Thoracic aorta (tissue), 2 donors: ENCODE measurements at places on chromosomes 12 and 14.

DNA sequence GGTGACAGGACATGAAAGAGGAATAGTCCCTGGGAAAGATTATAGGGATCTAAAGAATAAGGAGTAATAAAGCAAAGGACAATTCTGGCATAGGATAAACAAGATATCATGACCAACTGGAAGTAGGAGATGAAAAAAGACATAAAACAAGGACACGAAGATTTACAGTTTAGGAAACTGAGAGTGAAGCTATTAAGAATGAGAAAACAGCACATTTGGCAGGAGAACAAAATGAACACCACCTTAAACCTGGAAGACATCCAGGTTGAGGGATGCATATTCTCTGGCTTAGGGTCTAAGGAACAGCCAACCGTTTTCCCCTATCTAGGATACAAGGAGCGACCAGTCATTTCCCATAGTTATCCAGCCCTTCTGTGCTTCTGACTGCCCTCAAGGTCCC lies 1.9 kb downstream of the TRIP11 start:
- DNase-seq, result no peak

GRCh38 chr12:53118751-53119300 lies 15.5 kb downstream of the SOAT2 start:
- DNase-seq, result no peak

DNA sequence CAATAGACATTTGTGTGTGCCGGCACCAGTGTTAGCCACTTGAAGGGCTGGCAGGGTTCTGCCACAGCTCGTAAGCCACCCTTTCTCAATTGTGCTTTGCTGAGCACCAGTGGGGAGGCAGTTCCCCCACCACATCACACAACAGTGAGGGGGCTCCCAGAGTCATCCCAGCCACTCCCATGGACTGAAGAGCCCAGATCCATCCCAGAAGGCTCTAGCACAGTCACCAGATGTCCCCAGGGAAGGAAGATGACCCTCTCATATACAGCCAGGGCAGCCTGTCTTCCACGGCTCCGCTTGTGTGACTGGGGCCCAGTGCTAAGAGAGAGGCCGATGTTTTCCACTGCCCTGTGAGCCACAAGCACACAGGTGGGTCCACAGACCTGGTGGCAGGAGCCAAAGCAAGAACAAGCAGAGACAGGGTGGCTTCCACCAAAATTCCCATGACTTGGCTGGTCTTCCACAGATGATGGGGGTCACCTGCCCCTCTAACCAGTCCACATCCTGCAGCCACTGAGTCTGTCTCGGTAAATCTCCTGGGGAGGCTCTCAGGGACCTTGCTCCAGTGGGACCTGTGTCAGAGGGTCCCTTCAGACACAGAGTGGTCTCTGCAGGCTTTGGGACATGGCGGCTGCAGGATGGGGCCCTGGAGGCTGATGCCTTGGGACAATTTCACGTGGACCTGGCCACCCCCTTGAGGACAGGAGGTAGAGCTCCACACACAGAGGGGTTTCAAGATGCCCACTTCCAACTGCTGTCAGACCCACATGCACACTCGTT lies 71.9 kb upstream of the DDX11 start:
- DNase-seq, result no peak

DNA sequence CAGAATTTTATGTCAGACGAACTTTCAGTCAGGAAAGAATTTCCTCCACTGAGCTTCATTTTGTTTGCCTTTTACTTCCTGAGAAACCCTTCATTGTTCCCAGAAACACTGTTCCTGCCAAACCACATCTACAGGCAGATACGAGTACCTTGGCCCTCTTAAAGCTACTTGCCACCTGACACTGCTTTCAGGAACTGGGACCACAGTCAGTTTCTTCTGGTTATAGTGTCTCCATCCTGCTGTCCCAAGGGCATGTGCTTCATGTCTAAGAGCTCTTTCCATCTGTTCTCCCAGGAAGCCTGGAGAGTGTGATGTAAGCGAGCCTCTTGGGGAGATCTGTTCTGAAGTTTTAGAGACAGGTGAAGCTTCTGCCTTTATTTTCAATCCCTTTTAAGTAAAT lies 161.7 kb upstream of the PLEKHA5 start:
- DNase-seq, result no peak

- DNase-seq, result no peak
Measured at GRCh38 chr12:110790301-110790700, 47.6 kb upstream of the PPP1CC start.

DNA sequence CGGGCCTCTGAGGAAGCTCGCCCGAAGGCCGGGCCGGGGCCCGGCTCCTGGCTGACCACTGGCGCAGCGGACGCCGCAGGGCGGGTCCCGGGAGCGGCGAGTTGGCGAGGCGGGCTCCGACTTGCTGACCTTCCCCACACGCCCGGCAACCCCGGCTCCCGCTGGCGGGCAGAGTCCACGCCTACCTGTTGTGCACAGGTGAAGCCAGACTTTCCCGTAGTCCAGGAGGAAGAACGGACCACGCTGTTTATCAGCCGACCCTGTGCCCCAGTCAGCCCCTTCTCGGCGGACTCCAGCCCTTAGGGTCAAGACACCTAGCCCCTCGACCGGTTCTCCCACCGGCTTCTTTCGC lies 407 bp downstream of the HEATR5A start:
- no peak for DNase-seq

DNA sequence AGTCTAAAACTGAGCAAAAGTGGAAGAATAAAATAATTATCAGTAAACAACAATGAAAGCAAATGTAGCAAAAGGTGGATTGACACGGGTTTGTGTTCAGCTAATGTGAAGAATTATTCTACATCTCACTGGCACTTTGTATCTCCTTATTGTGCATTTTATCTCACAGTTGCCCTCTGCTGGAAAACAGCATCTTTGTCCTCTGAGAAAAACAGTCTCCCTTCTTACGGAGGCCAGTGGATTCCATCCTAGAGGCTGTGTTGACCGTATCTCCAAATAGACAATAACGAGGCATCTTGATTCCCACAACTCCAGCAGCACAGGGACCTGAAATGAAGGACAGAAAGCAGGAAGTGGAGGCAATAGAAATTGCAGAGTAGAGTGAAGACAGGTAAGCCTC lies 51.3 kb upstream of the PLBD1 start:
- DNase-seq, result no peak

DNA sequence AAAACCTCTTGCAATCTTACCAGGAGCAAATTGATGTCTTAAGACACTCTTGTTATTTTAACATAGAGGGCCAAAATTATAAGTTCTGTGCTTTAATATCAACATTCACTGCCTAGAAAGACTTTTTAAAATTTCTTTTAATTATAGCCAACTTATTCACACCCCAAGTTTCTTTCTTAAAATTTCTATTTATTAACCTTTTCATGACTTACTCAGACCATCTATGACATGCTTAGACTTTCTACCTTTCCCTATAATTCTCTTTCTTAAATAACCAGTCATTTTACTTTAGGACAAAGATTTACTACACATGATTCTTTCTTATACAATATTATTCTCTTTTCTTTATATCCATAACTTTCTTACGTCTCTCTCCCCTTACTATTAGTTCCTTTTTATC lies 220.4 kb downstream of the NUBPL start:
- DNase-seq, result no peak

GRCh38 chr12:5124401-5124800 lies 80.7 kb downstream of the KCNA5 start:
- DNase-seq, result no peak

GRCh38 chr12:116222358-116222757 lies 55.1 kb downstream of the MED13L start:
- peak; percentile 66 for DNase-seq

DNA sequence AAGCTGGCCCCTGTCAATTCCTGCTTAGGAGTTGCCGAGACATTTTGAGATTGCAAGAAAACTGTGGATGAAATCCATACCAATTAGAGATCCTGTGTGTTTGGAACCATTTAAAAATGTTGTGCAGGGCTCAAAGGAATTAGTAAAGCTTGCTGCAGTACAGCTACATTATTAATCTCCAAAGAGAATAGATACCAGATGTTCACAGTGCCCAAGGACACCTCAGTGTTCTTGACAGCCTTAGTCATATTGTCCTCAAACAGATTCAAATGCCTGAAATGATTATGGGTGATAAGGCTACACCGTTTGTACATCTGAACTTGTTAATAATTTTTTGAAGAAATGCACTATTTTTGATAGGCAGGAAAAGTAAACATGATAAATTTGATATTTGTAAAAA lies 164.6 kb downstream of the MSRB3 start:
- DNase-seq, result no peak

- no peak for DNase-seq
Measured at GRCh38 chr12:100578923-100579322, 5.4 kb downstream of the GAS2L3 start.

GRCh38 chr12:129854591-129854990 lies 49.2 kb downstream of the TMEM132D start:
- no peak for DNase-seq

- no peak for DNase-seq
Measured at GRCh38 chr12:93099792-93100191, 170.7 kb upstream of the EEA1 start.
